ENCODE measurements at places on chromosomes 13 and 19.

- no peak for DNase-seq
Observed at GRCh38 chr13:112880221-112880641, 88.8 kb upstream of the MCF2L start.

GRCh38 chr19:28493884-28494283 lies 719.1 kb downstream of the UQCRFS1 start:
- no peak for DNase-seq

- DNase-seq = no peak
Observed at GRCh38 chr13:73058432-73058735, 421 bp upstream of the KLF5 start.

- no peak for DNase-seq
Observed at GRCh38 chr13:113813749-113814434, 50.0 kb downstream of the GAS6 start.

GRCh38 chr13:42602906-42603305 lies 29.0 kb downstream of the TNFSF11 start:
- DNase-seq = peak; percentile 22

GRCh38 chr13:74865656-74866055 lies 616.3 kb downstream of the TBC1D4 start:
- no peak for DNase-seq

Data from fibroblast of skin of right biceps (primary cell).